ENCODE measurements at places on chromosomes 6 and 20.
A peak's percentile ranks its signal among the peaks of the same experiment; 100 is the strongest.

- no peak for DNase-seq
These were observed 44.1 kb downstream of the CFAP61 start for GRCh38 chr20:20096421-20096820.

DNA sequence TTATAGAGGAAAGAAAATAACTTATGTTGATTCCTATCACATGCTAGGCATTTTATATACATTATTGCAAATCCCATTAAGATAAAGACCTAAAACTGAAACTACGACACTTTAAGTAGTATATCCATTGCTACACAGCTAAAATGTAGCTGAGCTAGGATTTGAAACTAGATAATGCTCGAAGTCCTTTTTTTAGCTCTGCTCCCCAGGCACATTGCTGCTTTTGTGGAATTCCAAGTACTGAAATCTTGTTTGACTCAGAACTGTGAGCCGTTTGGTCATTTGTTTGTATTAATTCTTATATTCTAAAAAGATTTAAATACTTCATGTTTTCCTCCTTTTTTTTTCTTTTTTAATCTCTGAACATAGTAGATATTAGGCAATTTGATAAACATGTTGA is 644.8 kb downstream of the HACE1 start:
- no peak for DNase-seq

GRCh38 chr6:162562041-162562440 is 165.5 kb downstream of the PRKN start:
- no peak for DNase-seq

DNA sequence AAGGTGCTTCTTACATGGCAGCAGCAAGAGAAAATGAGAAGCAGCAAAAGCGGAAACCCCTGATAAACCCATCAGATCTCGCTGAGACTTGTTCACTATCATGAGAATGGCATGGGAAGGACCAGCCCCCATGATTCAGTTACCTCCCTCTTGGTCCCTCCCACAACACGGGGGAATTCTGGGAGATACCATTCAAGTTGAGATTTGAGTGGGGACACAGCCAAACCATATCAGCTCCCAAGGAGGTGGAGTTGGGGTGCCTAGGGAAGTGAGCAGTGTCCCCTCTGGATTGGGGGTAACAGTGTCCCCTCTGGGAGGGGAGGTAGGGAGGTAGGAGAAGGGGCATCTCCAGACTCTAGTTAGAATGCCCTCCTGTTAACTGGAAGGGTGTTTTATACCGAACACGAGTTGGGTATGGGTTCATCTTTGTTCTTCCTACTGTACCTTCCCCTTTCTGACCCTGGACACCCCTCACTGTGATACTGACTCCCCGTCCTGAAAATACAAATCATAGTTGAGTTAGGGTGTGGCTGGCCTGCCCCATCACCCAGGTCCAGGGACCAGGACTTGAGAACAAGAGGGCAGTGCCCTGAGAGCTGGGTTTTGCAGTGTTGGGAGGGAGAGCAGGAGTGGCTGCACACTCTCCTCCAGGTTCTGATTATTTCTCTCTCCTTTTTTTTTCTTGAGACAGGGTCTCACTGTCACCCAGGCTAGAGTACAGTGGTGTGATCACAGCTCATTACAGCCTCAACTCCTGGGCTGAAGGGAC is 62.0 kb downstream of the EFCAB8 start:
- DNase-seq = no peak

DNA sequence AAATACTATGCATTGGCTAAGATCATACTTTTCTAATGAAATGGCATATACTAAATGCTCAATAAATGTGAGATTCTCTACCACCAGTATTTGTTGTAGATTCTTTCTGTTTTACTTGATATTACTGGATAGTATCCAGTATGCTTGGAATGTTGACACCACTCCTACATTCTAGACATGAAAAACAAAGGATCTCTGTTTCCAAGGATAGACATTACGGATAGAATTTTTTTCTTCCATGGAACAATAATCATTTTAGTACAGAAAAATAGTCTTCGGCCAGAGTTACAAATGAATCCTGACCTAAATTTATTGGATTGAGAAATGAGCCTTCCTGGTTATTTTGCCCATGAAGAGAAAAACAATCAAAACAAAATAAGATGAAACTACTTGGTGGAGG is 258.2 kb upstream of the NT5E start:
- no peak for DNase-seq

GRCh38 chr6:137363805-137364138 is 130.4 kb downstream of the OLIG3 start:
- no peak for DNase-seq

DNA sequence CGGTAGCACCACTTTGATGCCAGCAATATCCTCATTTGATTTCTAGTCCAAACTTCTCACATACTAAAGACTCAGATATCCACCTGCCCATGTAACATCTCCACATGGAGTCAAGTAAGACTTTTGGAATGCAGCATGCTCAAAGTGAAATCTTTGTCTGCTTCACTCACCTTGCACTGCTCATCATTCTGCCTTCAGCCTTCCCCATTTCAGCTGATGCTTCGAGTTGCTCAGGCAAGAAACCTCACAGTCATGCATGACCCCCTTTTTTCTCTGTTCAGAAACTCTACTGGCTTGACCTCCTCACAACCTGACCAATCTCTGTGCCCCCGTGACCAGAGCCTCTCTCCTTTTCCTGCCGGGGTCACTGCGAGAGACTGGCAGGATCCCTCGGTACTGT is 41.0 kb upstream of the KIF25 start:
- DNase-seq = no peak

DNA sequence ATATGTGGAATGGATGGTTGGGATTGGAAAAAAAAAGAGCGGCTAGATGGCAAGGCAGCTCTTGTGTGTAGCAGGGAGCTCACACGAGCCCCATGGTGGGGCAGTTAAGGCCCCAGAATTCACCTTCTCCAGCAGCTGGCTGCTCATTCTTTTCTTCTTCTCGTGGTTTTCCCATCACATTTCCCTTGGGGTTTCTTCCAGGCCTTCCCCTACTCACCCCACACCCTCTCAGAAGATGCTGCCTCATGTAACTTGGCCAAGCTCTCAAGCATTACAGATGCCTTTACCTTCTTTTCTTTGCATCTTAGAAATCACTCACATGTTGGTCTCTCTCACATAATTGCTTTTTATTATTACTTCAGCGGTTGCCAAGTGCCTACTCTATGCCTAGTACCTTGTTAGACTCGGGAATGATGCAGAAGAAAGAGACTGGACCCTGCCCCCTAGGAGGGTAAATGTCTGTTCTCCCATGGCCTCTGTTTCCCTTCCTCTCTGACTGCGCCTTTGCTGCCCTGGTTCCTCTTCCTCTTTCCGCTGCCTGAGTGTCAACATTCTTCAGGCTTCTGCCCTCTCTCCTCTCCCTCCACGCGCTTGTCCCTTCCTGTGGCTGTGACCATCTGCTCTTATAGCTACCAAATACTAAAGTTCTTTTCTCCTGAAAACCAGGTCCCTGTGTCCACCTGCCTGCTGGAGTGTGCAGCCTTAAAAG is 28.6 kb downstream of the PPARD start:
- no peak for DNase-seq

- DNase-seq = no peak
These were observed 3.6 kb upstream of the SLC2A12 start for GRCh38 chr6:134056046-134056445.

DNA sequence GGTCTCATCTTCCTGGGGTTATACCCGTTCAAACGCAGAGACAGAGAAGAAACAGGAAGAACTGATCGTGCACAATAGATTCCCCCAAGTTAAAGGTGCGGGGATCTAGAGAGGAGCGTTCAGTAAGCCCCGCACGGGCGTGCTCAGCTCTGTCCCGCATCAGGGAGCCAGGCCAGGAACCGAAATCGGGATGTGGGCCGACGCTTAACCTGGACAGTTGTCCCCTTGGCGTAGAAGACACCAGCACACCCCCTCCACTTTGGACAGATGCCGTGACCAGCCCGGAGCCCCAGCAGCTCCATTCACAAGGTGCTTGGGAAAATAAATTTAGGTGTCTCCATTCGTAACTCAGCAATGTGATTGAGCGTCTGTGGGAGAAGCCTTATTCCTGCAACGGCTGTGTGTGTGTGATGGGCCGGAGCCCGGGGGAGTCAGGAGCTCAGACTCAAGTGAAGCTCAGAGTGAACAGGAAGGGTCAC is 24.0 kb upstream of the GATA5 start:
- DNase-seq = no peak

DNA sequence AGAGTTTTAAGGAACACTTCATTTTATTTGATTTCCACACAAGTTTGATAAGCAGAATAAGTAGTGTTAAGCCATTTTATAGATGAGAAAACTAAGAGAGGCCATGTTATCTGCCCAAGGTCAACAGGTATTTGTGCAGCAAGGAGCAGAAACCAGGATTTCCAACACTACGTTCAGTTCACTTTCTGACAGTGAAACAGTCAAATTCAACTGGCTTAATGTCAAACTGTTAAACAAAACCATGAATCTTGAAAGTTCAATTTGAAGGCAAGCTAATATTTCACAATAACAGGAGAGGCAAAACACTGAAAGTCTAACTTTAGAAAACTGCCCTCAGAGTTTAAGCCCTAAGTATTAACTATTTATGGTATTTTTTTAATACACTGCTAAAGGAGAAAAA is 32.6 kb downstream of the DTNBP1 start:
- DNase-seq = no peak

DNA sequence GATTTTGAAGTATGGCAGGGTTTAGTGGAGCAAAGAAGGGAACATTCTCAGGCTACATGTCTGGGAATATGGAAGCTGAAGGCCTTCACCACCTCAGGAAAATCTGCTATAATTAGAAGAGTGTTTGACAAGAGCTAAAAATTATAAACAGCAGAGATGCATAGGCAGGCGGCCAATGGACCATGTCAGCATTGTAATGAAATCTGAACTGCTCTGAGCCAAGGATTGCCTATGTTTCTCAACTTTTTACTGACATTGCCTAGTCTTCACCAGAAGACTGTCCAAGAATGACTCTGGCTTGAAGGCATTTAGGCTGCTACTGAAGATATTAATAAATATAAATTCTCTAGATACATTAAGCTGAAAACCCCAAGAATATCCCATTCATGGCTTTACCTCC is 84.1 kb downstream of the C6orf52 start:
- DNase-seq = no peak

- peak; percentile 65 for DNase-seq
These were observed 39.2 kb upstream of the RNF8 start for GRCh38 chr6:37314487-37315156.

GRCh38 chr6:135592276-135592675 is 94.7 kb upstream of the AHI1 start:
- no peak for DNase-seq

- DNase-seq = peak; percentile 84
These were observed 645 bp downstream of the REV3L start for GRCh38 chr6:111482188-111482958.

- DNase-seq = no peak
These were observed 35.0 kb downstream of the DTNBP1 start for GRCh38 chr6:15627821-15628220.

- no peak for DNase-seq
These were observed 31.3 kb downstream of the KCNK15 start for GRCh38 chr20:44776980-44777379.

DNA sequence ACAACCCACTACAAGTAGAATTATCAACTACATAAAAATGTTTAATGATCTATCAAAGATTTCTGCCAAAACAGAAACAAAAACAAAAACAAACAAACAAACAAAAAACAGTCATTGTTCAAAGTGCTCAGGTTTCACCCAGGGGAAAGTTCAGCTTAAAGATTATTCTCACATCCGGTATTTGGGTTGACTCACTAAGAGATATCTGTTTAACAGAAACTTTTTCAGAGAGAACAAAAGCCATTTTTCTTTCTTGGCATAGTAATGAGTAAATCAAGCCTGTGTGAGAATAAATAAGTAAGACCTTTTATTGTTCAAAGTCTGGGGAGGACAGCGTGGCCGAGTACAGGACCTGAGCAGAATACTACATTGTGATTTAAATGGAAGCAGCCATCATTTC is 143.6 kb downstream of the RCAN2 start:
- no peak for DNase-seq

GRCh38 chr20:44851545-44851944 is 34.0 kb upstream of the YWHAB start:
- DNase-seq = no peak

DNA sequence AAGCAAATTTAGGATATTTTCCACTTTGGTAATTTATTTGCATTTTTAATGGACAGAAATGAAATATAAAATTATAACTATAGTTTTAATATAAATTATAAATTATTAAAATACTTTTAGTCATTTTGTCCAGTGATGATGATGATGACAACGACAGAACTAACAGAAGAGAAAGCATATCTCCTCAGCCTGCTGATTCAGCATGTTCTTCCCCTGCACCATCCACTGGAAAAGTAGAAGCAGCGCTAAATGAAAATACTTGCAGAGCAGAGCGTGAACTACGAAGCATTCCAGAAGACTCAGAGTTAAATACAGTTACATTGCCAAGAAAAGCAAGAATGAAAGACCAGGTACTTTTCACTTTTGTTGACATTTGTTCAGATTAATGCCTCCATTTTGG is 64.9 kb downstream of the SENP6 start:
- DNase-seq = no peak

GRCh38 chr6:54112151-54112650 is 958 bp downstream of the MLIP start:
- DNase-seq = no peak
